ENCODE measurements at places on chromosomes 3 and 15.

GRCh38 chr3:72232331-72232730 lies 447.4 kb upstream of the PROK2 start:
- no peak for DNase-seq

DNA sequence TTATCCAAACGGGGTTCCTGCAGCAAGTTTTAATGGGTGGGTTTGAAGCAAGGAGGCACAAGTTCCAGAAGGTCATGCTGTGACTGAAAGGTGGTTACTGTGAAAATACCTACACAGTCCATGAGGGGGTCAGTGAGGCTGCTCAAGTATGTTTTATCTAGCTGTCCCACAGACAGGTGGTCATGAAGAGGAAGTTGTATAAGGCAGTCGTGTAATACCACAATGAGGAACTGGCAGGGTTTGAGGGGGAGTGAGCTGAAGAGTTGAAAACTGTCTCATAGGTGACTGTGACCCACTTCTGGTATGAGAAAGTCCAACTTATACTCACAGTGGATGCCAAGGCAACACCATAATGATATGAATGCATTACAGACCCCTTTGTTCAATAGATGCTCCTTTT lies 856.8 kb downstream of the OTOL1 start:
- no peak for DNase-seq

DNA sequence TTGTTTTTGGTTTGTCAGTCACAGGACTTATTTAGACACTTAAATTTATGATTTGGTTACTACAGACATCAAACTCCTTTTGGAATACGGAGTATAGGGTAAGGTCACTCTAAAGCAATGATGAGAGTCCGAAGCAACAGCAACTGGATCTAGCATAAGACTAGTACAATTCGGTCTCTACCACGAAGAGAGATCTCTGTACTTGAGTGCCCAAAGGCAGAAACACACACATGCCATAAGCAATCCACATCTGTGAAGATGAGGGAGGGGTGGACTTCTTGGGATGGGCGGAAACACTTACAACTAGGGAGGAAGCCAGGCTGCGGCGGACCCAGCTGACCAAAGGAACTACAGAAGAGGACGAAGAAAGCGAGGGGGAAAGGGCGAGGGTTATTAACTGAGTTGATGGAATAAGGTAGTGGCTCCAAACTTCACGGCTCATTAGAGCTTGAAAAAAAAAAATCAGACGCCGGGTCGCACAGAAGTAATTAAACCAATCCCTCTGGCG lies 595 bp downstream of the DPH6 start:
- DNase-seq = peak; percentile 2

GRCh38 chr3:40096661-40097111 lies 212.8 kb upstream of the EIF1B start:
- no peak for DNase-seq

GRCh38 chr3:166993015-166993630 lies 387.0 kb downstream of the ZBBX start:
- DNase-seq = no peak

GRCh38 chr3:121752772-121753171 lies 3.2 kb upstream of the GOLGB1 start:
- no peak for DNase-seq

DNA sequence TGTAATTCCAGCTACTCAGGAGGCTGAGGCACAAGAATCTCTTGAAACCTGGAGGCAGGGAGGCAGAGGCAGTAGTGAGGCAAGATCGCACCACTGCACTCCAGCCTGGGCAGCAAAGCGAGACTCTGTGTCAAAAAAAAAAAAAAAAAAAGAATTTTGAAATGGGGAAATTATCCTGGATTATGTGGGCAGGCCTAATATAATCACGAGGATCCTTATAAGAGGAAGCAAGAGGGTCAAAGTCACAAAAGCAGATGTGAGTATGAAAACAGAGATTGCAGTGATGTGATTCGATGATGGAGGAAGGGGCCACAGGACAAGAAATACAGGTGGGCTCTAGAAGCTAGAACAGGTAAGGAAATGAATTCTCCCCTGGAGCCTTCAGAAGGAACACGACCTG lies 159.6 kb downstream of the LEKR1 start:
- no peak for DNase-seq

GRCh38 chr3:44988073-44988472 lies 12.0 kb downstream of the EXOSC7 start:
- DNase-seq = peak; percentile 21

DNA sequence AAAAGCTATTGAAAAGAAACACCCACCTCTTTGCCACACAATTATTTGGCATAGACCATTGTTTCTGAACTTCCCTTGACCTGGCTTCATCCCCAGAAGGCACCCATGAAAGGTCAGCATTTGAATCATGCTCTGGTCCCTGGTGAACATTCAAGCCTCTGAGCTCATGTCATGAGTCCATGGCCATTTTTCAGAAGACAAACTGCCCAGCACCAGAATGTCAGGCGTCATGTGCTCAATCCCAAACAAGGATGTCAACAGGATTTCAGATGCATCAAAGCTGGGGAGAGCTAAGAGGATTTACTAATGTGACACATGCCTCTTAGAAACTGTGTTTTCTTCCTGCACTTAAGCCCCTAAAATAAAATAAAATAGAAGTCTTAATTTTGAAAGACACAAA lies 41.3 kb downstream of the TMED3 start:
- no peak for DNase-seq

DNA sequence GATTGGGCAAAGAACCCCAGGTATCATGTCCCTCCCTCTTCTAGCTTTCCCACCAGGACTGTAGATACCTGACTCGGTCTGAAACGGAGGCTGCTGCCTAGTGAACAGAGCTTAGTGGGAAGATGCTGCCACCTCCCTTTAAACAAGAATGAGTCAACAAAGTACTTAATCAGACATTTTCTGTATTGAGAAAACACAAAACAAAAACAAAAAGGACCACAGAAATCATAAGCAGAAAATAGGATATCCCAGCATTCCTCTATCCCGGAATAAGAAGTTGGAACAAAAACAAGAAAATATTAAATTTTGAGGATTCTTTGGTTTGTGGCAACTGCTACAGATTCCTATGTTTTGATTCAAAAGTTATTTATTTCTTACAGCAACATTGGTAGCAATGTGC lies 51.7 kb upstream of the COL8A1 start:
- no peak for DNase-seq

DNA sequence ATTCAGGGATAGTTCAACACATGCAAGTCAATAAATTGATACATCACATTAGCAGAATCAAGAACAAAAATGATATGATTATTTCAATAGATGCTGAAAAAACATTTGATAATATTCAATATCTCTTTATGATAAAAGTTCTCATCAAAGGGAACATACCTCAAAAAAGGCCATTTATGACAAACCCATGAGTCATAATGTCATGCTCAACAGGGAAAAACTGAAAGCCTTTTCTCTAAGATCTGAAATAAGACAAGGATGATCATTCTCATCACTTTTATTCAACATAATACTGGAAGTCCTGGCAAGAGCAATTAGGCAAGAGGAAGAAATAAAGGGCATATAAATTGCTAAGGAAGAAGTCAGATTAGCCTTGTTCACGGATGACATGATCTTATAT lies 54.1 kb upstream of the TMEM158 start:
- DNase-seq = no peak

GRCh38 chr3:136353461-136353860 lies 103.3 kb downstream of the PCCB start:
- no peak for DNase-seq

- no peak for DNase-seq
These were observed 62.3 kb downstream of the IQSEC1 start for GRCh38 chr3:13010780-13011572.

DNA sequence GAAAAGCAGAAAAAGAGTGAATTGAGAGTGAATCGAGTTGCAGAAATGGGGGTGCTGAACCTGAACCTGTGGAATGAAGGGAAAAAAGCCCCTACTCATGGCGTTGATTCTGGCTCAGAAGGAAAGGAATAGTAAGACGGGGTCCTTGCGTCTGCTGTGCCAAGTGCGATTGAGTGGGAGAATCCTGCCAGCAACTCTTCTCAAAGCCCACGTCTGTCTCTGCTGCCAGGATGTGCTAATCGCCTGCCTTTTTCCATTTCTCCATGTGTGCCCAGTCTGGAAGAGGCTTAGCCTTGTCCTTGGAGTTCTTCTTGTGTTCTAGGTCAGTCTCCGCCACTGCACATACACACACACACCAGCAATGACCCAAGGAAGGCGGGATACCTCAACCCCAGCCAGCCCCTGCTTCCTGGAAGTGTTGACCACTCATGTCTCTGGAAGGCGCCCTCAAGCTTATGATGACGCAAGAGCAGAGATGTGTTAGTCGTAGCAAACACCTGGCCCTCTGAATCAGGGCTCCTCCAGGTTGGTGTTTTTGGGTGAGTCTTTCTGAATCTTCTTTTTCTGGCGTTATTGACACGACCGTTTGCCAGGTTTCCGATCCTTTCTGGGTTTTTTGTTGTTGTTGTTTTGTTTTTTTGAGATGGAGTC lies 262.4 kb upstream of the PROK2 start:
- no peak for DNase-seq

GRCh38 chr15:98713585-98714001 lies 65.3 kb downstream of the IGF1R start:
- DNase-seq = peak; percentile 6

DNA sequence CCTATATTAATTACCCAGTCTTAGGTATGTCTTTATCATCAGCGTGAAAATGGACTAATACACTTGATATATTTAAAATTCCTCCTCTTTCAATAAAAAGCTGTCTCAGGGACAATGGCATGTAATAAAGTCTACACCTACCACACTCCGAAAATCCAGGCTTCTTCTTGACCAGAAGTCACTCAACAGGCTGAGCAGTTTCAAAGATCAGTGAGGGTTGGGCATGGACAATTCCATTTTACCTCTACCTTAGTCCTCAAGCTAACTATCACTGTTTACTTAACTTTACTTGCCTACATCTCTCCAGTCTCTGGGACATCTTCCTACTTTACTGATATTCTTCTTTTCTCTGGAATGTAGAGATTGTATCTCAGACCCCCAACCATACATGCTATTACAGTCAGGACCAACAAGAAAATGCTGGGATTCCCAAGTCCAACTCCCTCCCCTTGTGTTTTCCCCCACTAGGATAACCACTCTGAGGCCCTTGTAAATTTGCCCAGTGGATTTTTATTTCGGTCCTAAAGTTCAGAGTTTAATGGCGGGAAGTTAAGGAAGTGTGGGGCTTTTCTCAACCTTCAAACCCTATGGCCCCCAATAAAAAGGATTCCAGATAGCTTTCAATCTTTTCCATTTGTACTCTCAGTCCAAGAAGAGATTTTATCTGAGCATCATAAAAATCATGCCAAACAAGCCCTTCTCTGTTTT lies 137.1 kb upstream of the TSC22D2 start:
- no peak for DNase-seq

DNA sequence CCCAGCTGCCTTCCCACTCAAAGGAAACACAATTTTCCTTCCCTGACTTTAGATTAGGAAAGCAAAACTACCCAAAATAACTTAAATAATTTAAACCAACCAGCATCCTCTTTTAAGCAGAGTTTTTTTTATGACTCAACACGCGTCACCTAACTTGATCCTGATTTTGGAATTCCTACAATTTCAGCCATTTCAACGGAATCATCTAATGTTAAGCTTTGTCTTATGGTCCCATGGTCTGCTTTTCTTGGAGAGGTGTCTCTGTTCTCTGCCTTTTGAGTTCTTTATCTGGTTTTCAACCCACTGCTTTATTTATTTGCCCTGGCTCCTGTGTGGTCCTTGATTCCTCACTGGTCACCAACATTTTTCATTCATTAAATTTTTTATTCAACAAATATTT lies 219.2 kb upstream of the ARHGEF26 start:
- no peak for DNase-seq

GRCh38 chr3:122803977-122804376 lies 9.1 kb downstream of the SLC49A4 start:
- DNase-seq = no peak

- DNase-seq = no peak
These were observed 175.5 kb upstream of the RORA start for GRCh38 chr15:61404567-61404966.

DNA sequence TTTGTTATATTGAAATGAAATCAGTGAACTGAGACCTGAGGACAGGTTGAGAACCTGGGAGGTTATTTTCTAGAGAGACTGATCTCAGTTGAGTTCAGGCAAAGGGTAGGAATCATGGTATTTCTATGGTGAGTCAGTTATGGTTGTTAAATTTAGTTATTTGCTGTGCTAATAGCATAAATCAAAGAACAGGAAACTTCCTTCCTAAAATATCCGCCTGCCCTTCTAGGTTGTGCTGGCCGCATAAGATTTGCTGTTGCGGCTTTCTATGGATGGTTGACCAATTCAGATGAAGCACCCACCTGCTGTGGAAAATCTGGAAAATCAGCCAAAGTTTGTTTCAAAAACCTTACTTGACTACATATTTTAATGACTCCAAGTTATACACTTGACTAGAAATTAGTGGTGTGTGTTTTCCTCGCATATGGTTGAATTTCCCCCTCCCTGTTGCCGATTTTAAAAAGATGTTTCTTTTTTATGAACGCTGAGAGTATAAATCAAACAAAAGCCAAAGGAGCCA lies 52.6 kb downstream of the PLCL2 start:
- no peak for DNase-seq

DNA sequence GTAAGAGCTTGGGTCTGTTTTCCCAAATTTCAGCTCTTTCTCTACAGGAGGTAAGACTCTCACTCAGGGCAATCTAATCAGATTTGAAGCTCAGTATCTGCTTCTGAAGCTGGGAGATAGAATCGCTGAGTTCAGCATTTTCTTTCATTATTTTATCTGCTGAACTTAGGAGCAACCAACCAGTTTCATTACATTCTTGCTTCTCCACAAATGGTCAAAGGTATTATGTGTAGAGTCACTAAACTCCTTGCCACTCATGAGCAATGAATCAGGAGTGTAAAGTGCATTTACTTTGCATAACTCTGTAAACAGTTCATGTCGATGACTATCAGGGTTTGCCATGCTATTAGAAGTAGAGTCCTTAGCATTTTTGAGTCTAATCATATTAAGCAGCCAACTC lies 249.4 kb downstream of the CHL1 start:
- DNase-seq = no peak

DNA sequence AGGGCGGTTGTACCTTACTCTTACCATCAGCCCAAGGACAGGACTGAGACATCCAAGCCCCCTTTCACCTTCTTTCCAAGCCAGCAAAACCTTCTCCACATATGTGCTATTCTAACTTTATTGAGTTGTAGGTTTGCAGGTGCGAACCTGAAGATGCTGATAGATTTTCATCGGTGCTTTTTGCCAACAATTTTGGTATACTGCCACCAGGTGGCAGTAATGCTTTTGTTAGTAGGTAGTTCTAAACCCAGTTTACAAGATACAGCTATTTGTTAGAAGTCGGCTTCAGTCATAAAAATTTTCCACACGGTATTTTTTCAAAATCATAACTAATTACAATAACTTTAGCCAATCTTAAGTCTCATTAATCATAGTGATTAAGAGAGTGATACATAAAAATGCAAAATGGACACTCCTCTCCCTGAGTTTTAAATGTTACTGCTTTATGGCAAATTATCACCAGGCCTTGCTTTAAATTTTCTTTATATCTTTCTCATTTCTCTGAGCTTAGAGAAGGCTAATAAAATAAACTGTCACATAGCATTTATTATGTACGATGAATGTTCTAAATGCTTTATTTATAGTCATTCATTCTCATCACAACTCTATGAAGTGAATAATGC lies 636 bp downstream of the TBC1D21 start:
- peak; percentile 46 for DNase-seq

Data from CD4-positive, alpha-beta T cell treated with Interleukin-4 for 4 hours (primary cell).